ENCODE measurements at places on chromosomes 4 and X. TPM values are rescaled to one million over a fixed set of nuclear protein-coding genes. Genes with fewer than 3 reads are reported as not detected.

GRCh38 chr4:26807330-26807729, 53.3 kb upstream of the STIM2 start:
- DNase-seq = no peak

DNA sequence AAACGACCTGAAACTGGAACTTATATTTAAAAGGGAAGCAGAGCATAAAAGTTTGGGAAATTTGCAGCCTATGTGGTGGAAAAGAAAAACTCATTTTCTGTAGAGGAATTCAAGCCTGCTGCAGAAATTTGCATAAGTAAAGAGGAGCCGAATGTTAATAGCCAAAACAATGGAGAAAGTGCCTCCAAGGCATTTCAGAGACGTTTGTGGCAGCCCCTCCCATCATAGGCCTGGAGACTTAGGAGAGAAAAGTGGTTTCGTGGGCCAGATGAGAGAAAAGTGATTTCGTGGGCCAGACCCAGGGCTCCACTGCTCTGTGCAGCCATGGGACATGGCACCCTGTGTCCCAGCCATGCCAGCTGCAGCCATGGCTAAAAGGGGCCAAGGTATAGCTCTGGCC, 361.9 kb downstream of the PCDH19 start:
- no peak for DNase-seq

DNA sequence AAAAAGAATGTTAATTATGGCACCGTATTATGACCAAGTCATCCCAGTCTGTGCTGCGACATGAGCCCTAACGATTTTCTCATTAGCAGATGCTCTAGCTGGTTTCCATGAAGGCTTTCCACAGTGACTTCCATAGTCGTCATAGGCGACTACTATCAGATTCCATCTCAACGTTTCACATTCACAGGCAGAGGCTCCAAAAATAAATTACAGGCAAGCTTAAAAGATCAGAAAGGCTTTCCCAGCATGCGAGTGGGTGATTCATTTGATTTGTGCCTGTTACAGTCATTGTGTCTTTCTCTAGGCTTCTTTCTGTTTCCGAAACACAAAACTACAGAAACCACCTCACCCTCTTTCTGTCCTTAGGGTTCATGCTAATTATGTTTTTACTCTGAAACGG, 43.2 kb downstream of the PALLD start:
- DNase-seq = peak; percentile 70

Gene MAGEA2B
- not detected for total RNA-seq

Gene PROM1
- total RNA-seq = not detected

GRCh38 chr4:82524570-82525152, 37.1 kb downstream of the TMEM150C start:
- DNase-seq = peak; percentile 34

DNA sequence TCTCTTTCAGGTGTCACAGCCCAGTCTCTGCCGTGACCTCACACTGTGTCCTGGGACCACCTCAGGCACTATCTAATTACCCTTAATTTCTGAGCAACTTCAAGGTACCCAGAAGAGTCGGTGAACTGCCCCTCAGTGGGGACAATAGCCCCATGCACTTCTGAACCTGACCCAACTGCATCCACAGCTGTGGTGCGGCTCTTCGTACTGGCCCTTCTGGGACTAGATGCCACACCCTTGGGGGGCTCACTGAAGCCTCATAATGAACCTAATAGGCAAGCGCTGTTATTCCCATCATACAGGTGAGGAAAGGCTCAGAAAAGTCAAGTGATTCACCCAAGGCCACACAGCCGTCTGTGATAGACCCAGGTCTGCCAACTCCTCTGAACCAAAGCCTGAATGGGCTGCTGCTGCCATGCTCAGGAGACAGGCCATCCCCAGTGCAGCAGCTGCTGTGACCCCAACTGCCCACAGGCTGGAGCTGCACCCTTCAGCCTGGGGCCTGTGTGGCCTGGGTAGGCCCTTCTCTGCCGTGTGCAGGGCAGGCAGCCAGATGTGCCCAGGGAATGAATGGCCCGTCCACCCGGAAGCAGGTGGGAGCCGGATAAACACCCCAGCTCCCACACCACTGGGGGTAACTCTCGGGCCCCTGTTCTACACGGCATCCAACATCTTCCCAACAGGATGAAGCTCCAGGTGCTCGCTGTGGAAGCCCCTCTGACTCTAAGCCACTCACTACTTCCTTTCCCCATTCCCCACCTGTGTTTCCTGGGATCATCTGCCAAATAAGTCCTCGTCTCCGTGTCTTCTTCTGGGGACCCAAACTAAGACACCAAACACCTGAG, 35.9 kb downstream of the HMX1 start:
- DNase-seq = no peak

- no peak for DNase-seq
Observed at GRCh38 chr4:83556006-83556707, 20.2 kb downstream of the GPAT3 start.

DNA sequence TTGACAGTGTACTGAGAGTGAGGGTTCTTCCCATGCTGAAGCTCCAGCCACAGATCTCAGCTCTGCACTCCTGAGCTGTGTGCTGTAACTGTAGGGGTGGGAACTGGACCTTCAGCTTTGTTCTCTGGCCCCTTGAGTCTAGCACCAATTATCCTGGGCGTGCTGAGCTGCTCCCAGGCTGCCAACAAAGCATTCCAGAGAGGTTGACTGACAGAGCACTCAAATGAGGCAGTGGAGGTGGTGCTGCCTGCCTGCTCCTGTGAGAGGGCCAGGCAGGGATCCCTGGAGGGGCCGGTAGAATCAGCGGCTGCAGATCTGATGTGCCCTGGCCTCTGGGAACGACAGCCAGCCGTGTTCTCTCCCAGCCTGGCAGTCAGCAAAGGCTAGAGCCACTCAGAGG, 375.7 kb upstream of the AADAT start:
- DNase-seq = peak; percentile 4

Gene UCHL1
- total RNA-seq = 1.3 TPM

Gene IL15
- 1.3 TPM for total RNA-seq

DNA sequence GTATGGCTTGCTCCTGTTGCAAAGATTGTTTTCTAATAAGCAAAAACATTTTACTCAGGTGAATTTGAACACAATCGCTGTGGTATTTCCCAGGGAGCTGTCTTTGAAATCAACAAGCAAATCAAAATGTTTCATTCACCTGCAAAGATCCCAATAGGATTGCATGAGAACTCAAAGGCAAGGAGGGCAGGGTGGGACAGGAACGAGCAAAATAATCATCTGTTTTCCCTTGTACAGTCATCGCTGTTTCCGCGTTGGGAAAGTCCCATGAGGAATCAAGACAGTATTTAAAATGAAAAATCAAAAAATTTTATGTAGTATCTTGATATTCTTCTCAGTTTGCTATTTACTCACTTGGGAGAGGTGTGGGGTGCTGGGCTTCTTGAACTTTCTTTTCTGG, 198.8 kb downstream of the STIM2 start:
- DNase-seq = no peak

Gene GPR82
- total RNA-seq = not detected

DNA sequence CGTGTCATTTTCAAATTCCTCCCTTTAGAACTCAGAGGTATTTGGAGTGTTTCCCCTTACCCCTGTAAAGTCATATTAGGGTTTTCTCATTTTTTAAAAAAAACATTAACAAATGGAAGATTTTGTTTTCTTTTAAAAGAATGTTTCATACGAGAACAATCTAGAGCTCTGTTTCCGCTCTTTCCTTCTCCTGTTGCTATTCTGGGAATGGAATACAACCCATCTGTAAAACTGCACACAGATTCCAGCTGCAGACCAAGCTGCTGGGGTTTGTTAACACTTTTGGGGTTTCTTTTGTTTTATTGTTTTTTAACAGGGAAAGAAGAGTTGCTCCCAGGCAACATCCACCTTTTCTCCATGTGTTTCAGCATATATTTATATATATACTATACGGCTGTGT, 61.3 kb downstream of the HCCS start:
- no peak for DNase-seq
